NCI-H1417 (cell line): ENCODE measurements at places on chromosomes 13 and 19.

DNA sequence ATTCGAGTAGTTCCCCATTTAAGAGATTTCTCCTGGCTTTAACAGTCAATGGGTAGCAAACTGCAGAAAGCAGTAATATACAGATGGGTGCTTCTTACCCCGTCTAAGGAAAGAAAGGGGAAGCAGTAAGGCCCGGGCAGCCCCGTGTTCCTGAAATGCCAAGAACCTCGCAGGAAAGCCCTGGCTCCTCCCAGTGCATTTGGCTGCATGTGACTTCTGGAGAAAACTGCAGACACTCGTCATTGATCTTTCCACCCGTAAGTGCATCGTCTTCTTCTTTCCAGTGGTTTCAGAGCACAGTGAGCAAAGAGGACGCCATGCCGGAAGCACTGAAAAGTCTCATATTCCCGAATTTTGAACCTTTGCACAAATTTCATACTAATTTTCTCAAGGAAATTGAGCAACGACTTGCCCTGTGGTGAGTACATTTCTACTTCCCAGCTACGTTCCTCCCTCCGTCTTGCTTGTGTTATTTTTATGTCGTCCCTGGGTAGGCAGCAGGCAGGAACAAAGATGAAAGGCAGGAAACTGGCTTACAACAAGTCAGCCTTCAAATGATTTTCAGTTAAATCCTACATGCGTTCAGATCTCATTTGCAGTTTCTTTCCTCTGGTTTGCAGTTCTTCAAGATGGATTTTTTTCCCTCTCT is 165.2 kb downstream of the STK24 start:
- DNase-seq, result no peak

DNA sequence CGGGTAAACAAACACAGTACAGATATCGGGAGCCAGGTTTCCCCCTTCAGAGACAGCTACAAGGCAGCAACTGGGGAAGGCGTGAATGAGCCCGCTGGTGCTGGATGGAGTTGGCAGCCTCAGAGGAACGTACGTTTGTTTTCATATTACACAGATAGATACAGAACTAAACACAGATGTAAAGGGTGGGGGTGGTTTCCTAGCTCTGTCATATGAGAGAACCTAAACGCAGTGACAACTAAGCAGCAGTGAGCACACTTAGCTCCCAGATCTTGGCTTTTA is 32.8 kb downstream of the MLLT1 start:
- no peak for DNase-seq

- DNase-seq, result no peak
These were observed 12.0 kb downstream of the FPR1 start for GRCh38 chr19:51739466-51740213.

DNA sequence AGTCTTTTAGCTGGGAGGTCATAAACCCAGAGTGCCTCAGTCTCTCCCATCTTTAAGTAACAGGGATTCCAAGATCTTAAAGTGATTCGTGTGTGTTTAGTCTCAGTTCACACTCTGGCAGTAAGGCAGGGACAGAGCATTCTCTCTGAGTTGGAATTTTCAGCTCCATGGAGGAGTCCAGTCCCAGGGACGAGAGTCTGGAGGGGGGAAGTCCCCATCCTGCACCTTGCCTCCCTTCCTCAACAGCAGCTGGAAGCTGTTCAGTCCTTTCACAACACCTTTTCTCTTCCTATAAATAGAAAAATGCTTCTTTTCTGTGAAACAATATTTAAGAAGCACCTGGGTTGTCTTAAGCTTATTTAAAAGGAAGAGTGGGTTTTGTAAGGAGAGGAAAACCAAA is 82.0 kb downstream of the KLF5 start:
- no peak for DNase-seq

- no peak for DNase-seq
These were observed 89.9 kb downstream of the UBL3 start for GRCh38 chr13:29760544-29760943.

DNA sequence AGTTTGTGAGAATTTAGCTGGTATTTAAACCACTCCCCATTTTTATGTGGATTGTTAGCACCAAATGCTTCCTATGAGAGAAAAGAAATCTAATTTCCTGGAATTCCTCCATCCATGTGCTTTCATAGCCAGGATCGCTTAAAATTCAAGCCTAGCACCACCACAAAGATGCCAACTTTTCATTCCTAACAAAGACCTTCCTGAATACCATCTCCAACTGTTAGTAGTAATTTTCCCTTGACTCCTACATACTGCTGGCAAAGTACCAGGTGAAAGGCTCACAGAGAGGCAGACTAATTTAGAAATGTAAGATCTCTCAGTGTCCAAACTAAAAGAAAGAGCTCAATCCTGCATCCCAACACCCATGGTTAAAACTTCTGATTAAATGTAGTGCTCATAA is 386.3 kb downstream of the KCTD12 start:
- DNase-seq, result no peak

DNA sequence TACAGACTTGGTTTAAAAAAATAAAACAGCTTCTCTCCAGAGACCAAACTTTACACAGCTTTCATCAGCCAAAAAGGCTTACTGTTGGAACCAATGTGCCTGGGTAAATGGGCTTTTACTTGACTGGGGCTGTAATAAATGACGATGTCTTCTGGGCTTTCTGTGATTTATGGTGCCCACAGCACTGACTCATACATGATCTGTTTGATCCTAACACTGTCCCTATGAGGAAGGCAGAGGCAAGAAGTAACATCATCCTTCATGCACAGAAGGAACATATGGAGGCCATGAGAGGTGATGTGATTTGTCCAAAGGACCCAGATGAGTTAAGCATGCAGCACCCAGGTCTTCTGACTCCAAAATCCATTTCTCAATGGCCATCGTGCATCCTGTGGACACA is 77.4 kb downstream of the DOCK9 start:
- no peak for DNase-seq

DNA sequence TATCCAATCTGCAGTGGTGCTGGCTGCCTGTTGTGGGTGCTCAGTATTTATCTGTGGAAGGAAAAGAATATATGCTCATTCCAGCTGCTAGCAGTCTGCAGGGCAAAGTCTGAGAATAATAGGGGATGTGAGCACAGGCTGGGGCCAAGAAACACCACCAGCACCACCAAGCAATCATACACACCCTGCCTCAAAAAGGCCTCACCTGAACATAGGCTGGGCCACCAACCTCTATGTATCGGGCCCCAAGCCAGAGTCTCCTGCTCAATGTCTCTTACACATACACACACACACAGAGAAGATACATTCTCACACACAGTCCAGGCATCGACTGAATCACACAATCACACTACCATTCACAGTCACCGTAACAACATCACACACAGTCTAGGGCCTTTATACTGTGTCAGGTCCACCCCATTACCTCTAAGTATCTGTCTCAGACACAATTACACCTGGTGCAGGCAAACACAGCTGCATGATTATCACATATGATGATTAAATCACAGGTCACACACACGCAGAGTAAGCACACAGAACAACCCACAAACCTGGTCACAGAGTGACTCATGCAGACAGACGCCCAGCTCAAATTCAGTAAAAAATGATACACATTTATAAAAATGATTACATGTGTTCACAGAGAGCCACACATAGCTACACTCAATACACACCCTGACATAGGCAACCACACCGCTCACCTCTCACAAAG is 1.3 kb upstream of the ZSCAN22 start:
- peak; percentile 16 for DNase-seq

DNA sequence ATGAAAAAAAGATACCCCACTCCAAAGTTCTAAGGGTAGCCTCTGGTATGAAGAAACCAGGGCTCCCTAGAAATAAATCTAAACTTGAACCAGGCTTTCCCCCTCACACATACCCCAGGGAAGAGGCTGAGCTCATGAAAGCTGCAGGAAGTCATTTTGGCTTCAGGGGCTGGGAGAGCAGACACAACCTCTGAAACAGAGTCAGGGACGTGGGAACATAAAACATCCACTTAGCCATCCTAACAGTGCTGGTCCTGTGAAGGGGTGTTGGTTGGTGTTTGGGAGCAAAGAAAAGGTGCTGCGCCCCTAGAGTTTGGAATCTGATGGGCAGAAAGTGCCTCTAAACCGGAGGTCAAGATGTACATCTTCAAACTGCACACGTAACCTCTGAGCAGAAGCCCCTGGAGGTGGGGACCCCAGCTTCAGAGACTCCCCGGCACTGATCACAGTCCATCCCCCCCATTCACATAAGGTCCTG is 15.8 kb downstream of the RAB3D start:
- DNase-seq, result no peak

DNA sequence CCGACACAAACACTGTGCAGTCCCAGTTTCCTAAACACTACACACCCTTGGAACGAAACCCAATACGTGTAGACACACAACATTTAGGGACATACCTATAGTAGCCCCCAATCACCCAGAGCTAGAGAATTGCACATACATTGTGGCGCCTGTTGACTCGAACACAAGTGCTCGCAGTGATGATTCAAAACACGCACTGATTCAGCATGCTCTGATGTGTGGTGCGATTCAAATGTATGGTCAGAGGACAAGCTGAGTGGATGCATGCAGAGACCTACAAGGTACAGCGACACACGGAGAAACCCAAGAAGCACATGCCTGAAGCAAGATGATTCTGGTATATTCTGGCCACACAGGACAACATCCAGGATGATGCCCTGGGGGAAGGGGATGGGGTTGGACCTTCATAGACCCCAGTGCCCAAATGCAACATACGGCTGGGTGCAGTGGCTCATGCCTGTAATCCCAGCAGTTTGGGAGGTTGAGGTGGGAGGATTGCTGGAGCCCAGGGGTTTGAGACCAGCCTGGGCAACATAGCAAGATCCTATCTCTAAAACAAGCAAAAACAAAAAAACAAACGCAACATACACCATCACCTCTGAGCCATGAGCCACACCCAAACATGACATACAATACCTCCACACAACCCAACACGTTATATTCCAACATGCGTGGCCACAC is 997 bp upstream of the KCNN4 start:
- DNase-seq, result no peak

DNA sequence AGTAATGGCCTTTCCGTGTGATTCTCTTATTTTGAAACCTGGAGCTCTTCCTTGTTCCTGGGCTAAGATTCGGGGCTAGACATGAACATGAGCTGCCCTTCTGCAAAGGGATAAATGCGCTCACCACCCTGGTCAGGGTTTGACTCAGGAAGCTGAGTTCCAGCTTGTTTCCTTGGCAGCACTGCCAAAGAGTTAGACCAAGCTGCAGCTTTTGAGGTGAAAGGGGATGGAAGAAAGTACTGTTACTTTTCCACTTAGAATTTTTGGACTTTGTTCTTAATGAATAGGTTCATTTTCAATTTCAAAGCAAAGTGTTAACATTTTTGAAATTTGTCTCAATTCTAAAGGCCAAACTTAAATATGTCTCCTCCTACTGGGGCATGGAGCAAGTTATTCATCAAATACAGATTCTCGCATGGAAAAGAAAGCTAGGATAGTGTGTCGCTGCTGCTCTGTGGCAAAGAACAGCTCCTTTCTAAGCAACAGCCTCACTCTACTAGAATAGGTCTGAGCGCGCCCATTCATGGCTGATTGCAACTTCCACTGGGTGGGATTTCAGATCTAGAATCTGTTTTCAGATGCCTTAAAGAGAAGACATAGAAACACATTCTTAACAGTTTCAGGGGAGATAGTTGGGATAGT is 2.2 kb downstream of the RGCC start:
- DNase-seq, result no peak

GRCh38 chr19:53311044-53311443 is 22.5 kb upstream of the ZNF845 start:
- DNase-seq, result no peak

DNA sequence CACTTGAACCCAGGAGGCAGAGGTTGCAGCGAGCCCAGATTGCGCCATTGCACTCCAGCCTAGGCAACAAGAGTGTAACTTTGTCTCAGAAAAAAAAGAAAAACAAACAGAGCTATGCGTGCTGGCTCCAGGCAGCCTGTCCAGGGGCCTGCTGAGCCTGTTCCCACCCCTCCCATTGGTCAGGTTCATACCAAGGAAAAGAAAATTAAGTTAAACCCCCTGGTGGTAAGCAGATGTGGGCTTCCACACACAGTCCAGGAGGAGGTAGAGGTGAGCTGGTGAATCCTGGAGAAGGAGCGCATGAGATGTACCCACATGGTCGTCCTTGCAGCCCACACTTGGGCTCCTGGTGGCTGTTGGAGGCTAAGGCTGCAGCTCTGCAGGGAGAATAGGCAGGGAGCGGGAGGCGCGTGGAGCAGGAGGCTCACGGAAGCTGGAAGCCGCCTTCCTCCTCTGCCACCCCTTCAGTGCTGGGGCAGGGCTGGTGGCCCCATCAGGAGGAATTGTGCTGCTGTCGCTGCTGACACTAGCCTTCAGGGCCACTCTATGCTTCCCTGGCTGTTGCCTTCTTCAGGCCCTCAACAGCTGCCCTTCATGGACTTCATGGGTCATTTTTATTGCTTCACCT is 10.5 kb upstream of the CHAMP1 start:
- no peak for DNase-seq

GRCh38 chr19:12333162-12334159 is at the start of gene ZNF563:
Gene ZNF563 (minus strand): TSS chr19:12333633. CDS start chr19:12333482, 151 bp downstream.
- DNase-seq, result peak; percentile 94

DNA sequence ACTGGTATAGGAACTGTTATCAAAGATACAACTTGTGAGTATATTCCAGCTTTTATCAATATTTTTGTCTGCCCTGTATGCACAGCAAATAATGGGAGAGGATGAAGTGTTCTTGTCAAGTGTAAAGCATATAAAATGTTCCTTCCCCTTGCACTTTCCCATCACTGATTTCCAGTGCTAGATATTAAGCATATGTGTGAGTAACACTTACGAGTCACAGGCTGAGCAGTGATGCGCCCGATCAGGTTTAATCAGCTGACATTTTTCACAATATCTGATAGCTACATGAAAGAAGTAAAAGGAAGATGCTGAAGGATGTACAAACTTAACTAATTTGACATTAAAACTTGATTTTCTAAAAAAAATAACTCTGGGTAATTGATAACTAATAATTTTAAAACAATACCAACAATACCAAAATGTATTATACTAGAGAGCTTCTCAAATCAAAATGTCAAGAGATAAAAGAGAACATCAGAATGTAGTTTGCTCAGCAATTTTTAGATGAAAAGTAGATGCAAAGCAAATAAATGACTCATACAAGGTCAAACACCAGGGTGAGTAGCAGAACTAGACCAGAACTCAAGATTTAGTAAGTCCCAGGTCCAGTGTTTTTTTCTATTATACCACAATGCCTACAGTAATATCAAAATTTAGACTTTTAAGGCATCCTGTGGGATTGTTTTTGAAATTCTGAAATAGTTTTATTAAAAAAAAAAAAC is 56.4 kb downstream of the ZDHHC20 start:
- no peak for DNase-seq

GRCh38 chr13:20160306-20161274 is at the start of gene GJA3:
Gene GJA3 (minus strand): TSS chr13:20161052. CDS start chr13:20143288, 17,764 bp downstream.
- DNase-seq, result peak; percentile 56

DNA sequence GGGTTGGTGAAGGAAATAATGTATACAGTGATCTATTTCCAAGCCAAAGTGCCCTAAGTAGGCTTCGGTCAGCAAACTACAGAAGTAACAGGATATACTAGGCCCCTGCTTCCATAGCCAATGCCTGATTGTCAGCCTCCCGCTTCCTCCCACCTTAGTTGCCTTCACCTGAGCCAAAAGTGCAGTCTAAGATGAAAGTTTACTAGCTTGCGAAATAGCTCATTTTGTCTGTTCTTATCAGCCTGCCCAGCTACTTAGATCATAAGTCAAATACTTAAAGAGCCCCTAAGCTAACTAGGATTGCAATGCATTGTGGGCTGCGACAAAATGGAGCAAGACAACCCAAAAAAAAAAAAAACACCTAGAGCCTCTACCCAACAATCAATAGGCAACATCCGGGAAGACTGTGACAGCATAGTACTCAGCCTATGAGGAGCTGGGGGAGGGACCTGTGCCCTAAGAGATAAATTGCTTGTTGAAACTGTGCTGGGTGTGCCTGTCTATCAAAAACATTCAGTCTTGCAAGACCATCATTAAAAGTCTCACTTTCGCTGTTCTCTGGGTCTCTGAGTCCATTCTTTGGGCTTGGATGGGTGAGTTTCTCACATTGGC is 454.7 kb upstream of the TSHZ3 start:
- no peak for DNase-seq
